ENCODE measurements at places on chromosomes 16 and 17. TPM values are rescaled to one million over a fixed set of nuclear protein-coding genes. Genes with fewer than 3 reads are reported as not detected.

FGF11 gene
- 0.30 TPM for total RNA-seq

MYCBPAP gene
- total RNA-seq, result 1.2 TPM

MYOCD gene
- total RNA-seq, result under 0.01 TPM

C17orf75 gene
- total RNA-seq, result 21.2 TPM

NPIPA8 gene
- total RNA-seq, result not detected

TAT gene
- not detected for total RNA-seq

CRK gene
- 51.8 TPM for total RNA-seq

FBXO39 gene
- total RNA-seq, result 0.34 TPM

IL34 gene
- 0.84 TPM for total RNA-seq

NOL11 gene
- 32.4 TPM for total RNA-seq

CIBAR2 gene
- total RNA-seq, result not detected

TNRC6C gene
- total RNA-seq, result 1.9 TPM

KRTAP4-3 gene
- total RNA-seq, result not detected

FOXC2 gene
- total RNA-seq, result 5.5 TPM

PABPN1L gene
- not detected for total RNA-seq

KIF18B gene
- 25.2 TPM for total RNA-seq

Measured in bronchus fibroblast of lung (primary cell).